Ascending aorta (tissue), 2 donors: ENCODE measurements at places on chromosomes 11 and 22.

GRCh38 chr11:73614591-73614990, 16.7 kb upstream of the FAM168A start:
- DNase-seq, result no peak

GRCh38 chr11:1827931-1828330, 6.9 kb upstream of the SYT8 start:
- DNase-seq, result peak; percentile 64

DNA sequence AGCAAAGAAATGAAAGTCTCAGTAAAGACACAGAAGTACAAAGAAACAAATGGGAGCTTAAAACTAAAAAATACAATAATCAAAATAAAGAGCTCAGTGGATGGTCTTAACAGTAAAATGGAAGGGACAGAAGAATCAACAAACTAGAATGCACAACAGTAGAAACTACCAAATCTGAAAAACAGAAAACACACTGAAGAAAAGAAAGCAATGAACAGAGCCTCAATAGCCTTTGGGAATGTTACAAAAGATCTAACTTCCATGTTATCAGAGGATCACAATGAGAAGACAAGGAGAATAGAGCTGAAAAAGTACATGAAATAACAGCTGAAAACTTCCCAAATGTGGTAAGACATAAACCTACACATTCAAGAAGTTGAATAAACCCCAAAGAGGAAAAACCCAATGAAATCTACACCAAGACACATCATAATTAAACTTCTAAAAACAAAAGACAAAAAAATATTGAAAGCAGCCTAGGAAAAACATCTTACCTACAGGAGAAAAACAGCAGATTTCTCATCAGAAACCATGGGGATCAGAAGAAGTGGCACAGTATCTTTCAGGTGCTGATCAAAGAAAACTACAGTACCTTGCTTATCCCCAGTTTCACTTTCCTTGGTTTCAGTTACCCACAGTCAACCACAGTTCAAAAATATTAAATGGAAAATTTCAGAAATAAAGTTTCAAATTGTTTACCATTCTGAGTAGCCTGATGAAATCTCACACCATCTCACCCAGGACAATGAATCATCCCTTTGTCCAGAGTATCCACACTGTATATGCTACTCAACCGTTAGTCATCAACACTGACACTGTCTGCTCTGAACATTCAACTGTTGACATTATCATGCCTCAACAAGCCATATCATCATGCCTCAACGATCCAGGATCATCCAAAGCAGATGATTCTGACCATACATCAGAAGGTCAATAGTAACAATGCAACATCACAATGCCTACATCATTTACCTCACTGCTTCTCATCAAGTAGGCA, 22.2 kb downstream of the RRAS2 start:
- DNase-seq, result no peak

DNA sequence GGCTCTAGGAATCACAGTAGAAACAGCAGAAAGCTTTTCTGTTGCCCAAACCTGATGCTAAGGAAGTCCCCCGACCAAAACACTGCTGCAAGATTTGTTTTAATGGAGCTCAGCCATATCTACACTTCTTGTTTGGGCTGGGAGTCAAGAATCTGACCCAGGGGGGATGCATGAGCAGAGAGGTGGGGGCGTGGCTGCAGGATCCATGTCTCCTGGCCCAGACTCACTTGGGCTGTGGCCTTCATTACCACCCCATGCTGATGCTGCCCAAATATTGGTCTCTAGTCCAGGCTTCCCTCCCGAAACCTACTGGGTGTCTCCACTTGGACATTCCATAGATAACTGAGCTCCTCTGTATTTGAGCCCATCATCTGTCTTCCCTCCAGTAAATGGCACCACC, 361.5 kb upstream of the LARGE1 start:
- DNase-seq, result no peak

- DNase-seq, result no peak
These were observed 236.2 kb downstream of the C11orf87 start for GRCh38 chr11:109658190-109658589.

DNA sequence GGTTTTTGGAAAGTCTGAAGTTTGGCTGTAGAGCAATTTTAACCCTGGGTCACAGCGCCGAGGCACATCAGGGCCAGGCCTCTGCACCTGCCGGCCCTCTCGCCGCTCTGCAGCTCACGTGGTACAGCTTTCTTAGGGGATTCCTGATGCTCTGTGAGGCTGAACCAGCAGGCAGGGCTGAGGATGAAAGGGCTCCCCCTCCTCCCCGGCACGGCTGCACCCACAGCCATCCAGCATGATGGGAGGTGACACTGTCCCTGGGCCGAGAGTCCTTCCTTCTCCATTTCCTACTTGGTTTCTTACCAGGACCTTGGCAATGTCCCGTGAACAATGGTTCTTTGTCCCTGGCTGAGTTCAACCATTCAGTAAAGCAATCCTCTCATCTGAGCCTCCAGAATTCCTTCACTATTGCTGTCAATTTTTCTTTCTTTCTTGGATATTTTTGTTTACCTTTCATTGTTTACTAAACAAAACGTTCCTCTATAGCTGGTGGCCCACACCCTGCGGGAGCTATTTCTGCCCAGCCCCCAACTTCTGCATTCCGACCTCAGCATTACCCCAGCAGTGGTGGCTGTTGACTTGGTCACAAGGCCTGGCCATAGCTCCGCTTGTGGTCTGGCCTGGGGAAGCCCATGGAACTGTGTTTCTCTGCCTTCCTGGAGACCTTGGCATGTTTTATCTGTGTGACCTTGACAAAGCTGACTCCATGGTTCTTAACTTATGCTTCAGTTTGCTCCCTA, 172.8 kb upstream of the B3GAT1 start:
- DNase-seq, result no peak

- DNase-seq, result no peak
These were observed 580.1 kb downstream of the BUD13 start for GRCh38 chr11:116192509-116193210.

DNA sequence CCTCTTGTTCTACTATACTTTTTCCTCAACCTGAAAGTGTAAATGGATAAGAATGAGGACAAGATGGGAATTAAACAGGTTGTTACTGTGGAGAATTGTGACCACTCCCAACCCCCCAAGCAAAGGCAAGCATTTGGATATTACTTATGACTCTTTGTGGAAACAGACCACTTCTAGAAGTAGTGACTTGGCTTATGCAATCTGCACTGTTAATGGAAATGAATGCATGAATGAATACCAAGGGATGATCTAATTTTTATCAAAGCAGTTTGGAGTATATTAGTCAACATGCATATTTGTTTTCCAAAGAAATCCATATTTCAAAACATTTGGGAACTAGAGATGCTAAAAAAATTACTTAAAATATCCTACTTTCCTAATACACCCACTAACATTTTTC, 35.3 kb downstream of the AMOTL1 start:
- DNase-seq, result no peak

GRCh38 chr11:66006134-66006890, 4.0 kb downstream of the BANF1 start:
- DNase-seq, result no peak

DNA sequence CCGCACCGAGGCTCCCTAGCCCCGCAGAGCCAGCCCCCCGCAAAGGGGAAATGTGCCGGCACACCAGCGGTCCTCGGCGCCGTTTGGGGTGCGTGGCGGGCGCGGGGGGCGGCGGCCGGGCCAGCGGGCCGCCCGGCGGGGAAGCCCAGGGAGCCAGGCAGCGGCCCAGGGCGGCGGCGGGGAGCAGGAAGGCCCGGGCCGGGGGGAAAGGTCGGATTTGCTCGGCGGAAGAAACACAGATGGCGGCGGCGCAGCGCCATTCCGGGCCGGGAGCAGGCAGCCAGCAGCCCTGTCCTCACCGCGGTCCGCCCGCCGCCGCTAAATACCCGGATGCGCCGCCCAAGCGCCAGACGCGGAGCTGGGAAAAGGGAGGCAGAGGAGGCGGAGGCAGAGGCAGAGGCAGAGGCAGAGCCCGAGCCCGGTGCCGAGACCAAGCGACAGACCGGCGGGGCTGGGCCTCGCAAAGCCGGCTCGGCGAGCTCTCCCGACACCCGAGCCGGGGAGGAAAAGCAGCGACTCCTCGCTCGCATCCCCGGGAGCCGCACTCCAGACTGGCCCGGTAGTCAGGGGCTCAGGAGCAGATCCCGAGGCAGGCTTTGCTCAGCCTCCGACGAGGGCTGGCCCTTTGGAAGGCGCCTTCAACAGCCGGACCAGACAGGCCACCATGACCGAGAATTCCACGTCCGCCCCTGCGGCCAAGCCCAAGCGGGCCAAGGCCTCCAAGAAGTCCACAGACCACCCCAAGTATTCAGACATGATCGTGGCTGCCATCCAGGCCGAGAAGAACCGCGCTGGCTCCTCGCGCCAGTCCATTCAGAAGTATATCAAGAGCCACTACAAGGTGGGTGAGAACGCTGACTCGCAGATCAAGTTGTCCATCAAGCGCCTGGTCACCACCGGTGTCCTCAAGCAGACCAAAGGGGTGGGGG, 2.6 kb upstream of the GCAT start:
- peak; percentile 47 for DNase-seq

DNA sequence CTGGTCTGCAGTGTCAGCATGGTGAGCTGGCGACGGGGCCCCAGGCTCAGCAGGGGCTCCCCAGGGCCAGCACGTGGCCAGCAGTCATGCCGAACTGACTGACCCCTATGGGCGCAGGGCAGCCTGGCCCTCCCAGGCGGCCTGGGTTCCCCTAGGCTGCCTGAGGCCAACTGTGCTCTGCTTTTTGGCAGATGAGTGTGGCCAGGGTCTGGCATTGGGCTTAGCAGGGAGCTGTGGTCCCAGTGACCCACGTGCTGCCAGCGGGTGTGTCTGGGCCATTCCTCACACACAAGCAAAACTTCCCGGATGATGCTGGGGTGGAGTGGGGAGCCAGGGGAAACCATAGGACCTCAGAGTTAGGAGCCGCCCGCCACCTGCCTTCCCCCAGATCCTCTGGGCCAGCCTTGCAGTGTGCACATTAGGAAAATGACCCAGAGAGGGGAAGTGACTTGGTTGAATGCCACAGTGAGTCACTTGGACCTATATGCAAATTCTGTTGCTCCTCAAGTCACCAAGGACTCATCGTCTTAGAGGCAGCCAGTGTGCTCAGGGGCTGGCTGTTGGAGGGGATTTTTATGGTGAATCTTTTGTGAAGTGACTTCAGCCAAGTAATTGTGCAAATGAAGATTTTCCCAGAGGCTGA, 6.5 kb downstream of the ADORA2A start:
- DNase-seq, result no peak

- no peak for DNase-seq
These were observed 68.5 kb downstream of the SHANK2 start for GRCh38 chr11:71183878-71184277.

GRCh38 chr22:23803001-23803819, 16.4 kb downstream of the SMARCB1 start:
- DNase-seq, result no peak

GRCh38 chr11:27238811-27239210, 124.2 kb downstream of the CCDC34 start:
- no peak for DNase-seq

DNA sequence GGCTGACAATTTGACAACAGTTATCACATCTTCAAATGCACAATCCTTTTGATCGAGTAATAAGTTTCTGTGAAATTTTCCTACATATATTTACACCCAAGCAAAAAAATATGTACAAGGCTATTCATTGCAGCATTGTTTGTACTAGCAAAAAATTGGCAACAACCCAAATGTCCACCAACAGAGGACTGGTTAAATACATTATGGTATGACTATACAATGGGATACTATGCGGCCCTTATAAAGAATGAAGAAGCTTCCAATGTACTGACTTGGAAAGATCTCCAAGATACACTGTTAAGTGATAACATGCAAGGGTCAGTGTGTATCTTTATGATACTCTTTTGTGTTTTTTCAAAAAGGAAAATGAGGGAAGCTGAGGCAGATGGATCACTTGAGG, 8.2 kb upstream of the P2RY2 start:
- no peak for DNase-seq

DNA sequence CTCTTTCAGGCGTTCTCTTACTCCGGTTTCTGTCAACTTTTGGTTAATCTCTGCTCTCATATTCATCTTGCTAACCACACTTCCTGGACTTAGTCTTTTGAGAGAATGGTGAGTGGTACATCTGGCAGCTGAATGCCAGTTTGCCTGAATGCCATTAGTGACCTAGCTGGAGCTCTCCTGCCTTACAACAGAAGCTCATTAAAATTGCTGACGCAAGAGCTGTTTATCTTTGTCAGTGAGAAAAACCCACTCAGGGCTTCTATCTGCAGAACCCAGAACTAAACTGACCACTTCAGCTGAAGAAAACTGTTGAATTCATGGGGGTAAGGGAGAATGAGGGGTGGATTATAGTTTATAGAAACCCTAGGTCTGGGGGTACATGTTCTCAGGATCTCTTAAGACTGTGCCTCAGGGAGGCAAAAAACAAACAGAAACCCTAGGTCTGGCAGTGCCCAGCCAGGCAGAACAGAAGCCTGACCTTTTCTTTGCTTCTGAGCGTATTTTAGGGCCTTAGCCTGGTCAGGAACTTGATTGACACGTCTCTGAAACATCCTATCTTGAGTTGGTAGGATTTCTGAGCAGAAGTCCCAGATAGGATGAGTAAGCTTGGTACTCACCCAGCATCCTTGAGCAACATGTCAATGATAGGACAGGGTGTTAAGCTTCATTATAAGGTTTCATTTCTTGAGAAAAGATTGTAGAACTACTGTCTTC, 52.8 kb upstream of the YWHAH start:
- no peak for DNase-seq

DNA sequence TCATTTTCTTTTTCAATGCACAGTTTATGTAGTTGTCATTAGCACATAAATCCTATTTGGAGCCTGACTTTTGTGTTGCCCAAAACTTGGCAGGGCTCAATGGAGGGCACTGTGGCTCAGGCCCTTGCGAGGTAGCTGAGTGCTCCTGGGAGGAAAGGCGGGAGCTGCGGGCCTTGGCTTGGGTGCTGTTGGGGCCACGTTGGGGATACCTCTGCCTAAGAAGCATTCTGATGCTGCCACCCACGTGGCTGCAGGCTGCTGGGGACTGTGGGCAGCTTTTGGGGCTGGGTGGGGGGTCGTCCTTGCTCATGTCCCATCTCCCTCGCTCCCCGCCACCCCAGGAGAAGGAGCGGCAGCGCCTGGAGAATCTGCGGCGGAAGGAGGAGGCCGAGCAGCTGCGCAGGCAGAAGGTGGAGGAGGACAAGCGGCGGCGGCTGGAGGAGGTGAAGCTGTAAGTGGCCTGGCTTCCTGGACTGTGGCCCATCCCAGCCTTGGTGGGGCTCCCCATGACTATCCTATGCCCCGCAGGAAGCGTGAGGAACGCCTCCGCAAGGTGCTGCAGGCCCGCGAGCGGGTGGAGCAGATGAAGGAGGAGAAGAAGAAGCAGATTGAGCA, 20.9 kb downstream of the INCENP start:
- DNase-seq, result peak; percentile 47

DNA sequence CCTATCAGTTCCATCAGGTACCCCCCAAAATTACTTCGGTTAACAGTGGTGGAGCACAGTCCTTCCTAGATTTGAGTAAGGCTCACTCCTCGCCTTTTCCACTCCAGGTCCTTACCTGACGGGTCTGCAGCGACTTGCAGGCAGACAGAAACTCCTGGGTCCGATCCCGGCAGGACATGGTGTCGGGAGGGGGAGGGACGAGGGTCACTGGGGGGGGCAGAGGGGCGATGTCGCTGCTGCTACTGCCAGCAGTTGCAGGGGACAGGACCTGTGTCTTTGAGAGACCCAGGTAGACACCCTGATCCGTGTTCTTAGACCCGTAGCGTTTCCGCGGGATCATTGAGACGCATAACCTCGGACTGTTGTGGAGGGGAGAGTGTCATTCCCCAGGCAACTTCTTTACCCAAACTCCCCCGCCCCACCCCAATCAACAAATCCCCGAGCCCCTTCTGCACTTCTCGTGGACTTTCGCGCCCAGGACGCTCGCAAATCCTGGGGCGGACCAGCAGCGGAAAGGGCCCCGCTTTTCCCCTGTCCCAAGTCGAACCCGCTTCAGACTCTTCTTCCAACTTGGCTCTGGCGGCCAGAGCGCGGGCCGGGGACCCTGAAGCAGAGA, 839 bp downstream of the STX5 start:
- no peak for DNase-seq
